Fibroblast of skin of abdomen (primary cell): ENCODE measurements at places on chromosomes 4 and X.

GRCh38 chr4:126687655-126688358 is 945.0 kb upstream of the INTU start:
- peak; percentile 16 for DNase-seq

GRCh38 chr4:70991596-70991995 is 1.9 kb upstream of the DCK start:
- no peak for DNase-seq

GRCh38 chr4:141328560-141329173 is 108.0 kb downstream of the ZNF330 start:
- DNase-seq = peak; percentile 50

DNA sequence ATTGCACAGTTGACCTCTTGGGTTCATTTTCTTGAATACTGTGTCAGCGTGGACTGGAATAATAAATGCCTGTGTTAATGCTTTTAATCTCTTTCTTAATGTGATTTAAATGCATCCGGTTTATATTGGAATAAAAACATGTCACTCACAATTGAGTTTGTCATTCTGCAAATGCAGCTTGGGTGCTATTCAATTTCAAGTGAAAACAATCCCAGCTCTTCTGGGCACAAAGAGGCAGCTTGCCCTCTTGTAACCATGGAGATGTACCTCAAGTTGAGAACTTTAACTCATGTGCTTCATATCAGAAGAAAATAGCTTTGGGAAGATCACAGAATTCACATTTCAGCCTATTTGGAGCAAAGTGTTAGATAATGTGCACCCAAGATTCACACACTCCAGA is 355.7 kb upstream of the GNPDA2 start:
- DNase-seq = no peak

DNA sequence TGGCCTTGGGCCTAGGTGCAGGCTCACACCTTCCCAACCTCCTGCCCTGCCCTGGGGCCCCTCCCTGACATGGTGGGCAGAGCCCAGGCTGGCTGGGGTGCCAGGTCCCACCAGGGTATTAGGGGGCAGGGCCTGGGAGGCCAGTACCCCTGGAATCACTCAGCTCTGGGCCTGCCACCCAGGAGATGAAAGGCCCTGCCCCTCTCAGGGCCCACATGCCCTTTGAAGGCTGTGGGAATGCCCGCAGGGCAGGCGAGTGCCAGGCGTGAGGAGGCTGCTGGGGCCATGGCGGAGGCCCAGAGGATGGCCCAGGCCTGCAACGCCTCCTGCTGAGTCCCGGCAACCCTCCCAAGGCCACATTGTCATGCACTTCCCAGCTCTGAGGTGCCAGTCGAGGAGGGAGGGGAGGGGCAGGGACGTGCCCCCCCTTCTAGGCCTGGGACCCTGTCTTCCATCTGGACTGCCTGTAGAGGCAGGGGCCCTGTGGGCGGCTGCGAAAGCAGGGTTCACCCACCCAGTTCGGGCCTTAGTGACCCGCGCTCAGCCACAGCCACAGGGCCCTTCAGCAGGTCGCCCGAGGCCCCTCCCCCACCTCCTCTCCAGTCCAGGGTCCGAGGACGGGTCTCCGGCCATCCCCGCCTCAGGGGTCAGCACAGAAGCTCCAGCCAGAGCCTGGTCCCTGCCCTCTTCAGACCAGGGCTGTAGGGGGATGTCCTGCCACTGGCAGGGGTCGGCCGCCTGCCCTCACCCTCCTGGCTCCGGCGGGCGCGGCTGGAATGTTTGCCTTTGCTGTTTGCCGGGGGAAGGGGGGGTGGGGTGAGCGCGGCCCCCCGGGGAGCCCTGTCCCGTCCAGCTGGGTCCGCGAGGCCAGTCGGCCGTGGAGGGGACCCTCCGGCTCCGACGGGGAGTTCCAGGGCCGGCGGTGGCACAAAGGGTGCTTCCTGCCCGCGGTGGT is 26.7 kb upstream of the FGFR3 start:
- no peak for DNase-seq

GRCh38 chr4:110034026-110034393 is 121.3 kb downstream of the EGF start:
- no peak for DNase-seq

DNA sequence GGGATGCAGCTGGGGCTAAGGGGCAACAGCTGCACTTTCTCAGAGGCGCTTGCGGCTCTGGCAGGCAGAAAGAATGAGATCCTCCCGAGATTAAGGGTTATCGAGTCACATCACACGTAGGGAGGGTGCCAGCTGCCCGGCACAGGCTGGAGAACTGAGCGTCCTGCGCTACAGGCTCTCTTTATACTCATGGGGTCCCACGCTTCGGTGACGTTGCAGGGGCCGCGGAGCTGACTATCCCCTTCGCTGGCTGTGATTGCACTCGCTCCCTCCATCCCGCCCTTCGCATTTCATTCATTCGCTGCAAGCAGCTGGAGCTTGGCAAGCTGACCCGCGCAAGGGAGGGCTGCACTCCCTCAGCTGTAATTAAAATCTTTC is at the start of gene TACR3:
TSS of gene TACR3 (minus strand) at position 156 of the 378 bp plus-strand sequence. CDS start 310 bp downstream, outside the sequence.
- DNase-seq = peak; percentile 21

DNA sequence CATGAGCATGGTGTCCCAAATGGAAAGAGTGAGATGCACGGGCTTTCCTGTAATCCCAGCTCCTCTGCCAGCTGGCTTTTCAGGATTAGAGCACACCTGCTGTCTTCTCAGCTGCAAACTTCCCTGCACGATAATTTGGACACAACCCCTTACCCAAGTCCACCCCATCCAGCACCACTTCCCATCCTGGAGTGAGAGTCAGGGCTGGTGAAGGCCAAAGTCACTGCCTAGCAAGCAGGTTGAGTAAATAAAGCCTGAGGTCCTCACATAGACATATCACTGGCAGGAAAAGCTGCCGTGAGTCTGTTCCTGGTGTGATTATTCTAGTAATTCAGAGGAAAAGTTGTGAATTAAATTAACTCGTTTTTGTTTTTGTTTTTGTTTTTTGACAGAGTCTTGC is 113.9 kb upstream of the MBNL3 start:
- no peak for DNase-seq

DNA sequence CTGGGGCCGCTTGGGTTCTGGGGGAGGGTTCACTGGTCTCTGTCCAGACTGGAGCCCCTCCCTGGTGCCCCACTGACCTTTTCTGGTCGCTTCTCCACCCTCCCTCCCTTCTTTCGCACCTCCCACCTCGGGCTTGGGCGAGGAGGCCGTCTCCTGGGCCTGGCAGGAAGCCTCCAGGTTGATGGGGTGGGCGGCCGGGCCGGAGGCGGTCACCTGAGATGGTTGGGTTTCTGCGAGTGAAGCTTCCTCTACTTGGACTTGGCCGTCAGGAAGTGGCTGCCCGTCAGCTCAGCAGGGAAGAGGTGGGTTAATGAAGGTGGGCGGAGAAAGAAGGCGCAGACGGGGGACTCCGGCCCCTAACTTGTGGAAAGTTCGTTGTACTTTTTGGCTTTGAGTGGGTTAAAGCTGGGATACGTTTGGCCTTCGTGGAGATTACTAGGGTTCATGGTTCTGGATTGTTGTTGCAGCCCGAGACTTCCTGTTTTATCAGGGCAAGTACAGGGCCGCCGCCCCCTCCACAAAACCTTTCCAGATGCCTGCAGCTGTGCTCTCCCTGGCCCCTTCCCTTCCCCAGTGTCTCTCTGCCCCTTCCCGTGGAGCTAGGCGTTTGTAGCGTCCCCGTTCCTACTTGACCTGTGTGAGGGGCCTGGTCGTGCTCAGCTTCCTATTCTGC is 1.2 kb downstream of the AKAP17A start:
- no peak for DNase-seq

GRCh38 chr4:79578606-79579005 is 170.6 kb upstream of the GK2 start:
- DNase-seq = no peak

DNA sequence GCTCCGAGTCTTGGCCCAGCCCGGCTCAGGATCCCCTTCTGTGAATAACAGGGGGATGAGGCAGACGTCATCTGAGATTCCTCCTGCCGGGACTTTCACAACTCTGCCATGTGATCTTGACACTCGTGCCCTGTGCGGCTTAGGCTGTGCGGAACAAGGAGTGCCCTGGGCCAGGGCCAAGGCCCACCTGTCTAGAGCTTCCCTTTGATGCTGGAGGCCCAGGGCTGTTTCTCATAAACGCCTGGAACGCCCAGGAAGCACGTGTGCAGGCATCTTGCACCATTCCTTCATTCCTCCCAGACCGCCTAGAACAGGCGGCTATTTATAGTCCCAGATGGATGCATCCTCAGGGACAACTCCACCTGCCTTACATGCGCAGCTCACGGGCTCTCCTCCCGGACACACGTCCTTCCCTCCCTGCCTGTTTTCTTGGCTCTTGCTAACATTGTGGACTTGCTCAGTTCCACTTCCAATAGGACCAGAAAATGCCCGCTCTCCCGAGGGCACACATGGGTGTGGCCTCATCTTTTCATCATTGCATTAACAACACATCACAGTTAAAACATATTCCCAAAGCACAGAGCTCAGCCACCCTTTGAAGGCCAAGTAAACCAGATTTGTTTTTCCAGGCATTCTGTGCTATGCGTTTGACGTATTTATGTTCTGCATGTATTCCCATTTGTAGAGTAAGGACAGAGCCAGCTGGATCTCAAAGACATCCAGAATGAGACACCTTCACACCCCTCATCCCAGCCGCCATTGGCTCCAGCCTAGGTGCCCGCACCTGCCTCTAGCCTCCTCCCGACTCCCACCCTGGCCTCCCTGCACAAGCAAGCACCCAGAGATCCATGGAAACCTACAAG is 57.2 kb downstream of the ABLIM2 start:
- DNase-seq = peak; percentile 22

GRCh38 chr4:3368841-3369760 is 72.7 kb upstream of the HGFAC start:
- DNase-seq = no peak

- DNase-seq = no peak
Measured at GRCh38 chrX:133630362-133630761, 215.1 kb upstream of the GPC4 start.
